H7 (cell line): ENCODE measurements at places on chromosomes 11 and 22.

DNA sequence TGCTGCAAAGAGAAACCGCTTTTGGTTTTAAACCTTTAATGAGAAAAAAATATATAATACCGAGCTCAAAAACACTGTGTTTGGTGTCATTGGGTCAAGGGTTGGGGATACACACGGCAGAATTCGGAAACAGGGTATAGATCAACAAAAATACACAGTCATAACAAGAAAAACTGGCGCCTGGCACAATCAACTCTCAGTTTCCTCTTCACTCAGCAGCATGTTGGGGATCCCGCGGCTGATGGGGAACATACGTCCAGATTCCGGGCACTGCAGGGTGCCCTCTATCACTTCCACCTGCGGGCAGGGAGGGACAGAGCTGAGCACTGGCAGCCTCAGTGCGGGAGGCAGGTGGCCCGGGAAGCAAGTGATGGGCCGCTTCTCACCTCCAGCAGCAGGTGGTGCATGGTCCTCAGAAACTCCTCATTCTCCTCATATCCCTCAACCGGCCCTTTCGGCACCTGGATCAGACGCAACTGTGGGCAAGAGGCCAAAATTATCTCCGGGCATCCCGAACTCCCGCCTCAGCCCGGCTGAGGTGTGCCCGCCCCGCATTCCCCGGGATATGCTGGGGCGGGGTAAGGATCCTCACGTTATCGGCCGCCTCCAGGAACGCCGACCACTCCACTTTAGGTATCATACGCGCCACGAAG lies 561 bp downstream of the TRMT112 start:
- DNase-seq: peak; percentile 83

GRCh38 chr11:78551066-78551465 lies 23.6 kb downstream of the NARS2 start:
- no peak for DNase-seq

- no peak for DNase-seq
Observed at GRCh38 chr22:29912605-29913398, 29.8 kb downstream of the MTMR3 start.

DNA sequence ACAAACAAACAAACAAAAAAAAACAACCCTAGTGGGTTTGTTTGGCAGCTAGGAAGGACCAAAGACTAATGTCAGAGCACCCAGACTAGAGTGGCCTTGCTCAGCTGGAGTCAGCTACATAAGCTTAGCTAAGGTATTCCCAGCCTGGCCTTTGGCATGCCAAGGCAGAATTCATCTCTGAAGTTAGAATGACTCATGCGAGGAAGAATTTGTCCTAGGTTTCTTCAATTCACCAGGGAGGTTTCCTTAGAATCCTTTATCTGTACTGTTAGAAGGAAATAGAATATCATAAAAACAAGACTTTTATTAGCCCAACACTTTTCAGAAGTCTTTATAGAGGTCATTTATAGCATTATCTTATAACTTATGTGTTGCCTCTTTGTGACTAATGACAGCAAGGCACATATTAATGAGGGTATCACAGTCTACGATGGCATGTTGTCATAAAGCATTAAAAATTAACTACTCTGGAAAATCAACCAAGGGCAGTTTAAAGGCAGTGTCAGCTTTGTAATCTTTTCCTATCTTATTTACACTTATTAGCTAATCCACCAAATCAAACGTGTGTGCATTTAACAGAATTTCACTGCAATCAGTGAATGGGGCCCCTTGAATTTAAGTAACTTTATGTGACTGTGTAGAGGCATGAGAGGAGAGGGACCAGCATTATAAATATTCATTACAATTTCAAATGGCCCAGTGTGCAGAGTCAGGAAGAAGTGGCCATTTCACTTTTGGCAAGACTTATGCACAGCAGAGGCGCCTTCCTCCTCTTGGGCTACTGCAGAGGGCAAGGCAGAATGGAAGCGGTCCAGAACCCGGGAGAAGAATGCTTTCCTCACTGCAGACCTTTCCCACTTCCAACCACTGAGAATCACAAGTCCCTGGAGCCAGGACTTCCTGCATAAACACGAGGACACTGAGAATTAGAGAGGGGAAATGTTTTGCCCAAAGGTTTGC lies 36.3 kb downstream of the SLC5A1 start:
- peak; percentile 37 for DNase-seq

- no peak for DNase-seq
Observed at GRCh38 chr22:44097263-44098020, 73.3 kb downstream of the PARVB start.

- DNase-seq: peak; percentile 64
Observed at GRCh38 chr11:3626250-3626960, 15.4 kb downstream of the ART5 start.

DNA sequence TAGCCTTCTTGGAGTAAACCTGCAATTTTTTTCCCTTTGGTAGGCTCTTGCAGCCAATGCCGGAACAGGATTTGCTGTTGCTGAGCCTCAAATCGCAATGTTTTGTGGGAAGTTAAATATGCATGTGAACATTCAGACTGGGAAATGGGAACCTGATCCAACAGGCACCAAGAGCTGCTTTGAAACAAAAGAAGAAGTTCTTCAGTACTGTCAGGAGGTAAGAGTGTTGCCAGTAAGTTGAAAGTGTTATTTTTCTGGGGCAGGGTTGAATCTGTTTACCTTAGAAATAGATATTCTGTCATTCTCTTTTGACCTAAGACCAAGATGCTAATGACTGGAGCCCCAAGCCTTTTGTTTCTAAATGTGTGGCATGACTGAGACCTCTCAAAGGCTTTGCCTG lies 39.7 kb downstream of the APLP2 start:
- no peak for DNase-seq

DNA sequence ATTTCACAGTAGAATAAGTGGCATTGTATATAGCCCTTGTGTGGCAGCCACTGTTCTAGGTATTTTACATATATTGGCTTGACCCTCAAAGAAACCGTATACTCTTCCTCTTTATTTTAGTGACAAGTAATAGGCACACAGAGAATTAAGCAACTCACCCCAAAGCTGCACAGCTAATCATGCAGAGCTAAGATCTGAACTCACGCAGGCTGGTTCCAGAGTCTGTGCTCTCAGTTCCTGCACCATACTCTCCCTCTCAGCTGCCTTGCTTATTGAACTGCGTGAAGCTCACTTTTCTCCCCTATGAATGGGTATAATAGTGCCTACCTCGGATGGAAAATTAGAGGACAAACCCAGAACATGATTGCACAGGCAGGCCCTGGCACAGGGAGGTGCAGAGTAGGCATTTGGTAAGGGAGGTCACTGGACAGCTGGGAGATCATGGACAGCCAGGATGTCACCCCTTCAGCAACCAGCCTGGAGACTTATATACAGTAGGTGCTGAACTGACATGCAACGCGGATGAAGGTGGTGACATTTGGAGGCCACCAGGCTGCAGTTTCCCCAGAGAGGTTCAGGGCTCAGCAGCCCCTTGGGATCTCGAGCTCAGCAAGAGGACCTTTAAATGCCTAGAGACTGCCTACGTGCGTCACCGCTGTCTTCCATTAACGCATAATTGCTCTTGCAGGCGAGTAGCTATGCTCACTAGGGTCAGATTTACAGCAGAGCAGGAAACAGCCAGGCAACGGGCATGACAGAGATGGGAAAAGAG lies 78.4 kb upstream of the TP53I11 start:
- DNase-seq: no peak

- no peak for DNase-seq
Observed at GRCh38 chr11:122741613-122742300, 86.2 kb downstream of the UBASH3B start.

DNA sequence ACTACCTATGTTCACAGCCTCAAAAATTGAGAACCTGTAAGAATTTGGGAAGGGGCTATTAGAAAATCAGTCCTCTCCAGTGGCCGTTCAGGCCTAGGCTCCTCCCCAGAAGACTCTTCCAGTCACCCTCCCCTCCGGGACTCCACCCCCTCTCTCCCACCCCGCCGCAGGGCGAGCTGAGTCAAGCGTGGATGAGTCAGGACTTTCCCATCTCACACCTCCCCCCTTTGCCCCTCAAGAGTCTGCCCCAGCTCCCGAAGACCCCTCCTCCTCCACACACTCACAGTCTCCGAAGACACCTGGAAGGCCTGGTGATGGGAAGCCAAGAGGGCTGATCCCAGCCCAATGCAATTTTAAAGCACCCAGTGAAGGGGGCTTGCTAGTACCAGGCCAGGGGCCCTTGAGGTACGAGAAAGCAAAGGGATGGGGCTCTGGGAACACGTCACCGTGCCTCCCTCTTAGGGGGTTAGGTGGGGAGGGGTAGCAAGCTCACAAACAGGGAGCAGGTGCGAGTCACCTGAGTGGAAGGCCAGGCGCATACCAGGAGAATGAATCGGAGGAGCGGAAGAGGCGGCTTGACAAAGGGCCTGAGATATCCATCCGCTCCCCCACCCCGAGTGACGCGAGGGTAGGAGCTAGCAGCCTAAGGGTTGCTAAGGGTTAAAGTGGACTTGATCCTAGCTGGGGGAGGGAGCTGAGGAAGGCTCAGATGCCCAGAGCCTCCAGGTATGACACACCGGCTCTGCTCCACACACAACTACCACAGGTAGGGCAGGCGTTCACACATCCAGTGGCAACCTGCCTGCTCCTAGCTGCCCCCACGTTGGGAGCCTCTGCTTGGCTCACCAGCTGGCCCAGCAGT lies 13.6 kb downstream of the BCL9L start:
- peak; percentile 82 for DNase-seq
